Stimulated activated naive CD8-positive, alpha-beta T cell treated with anti-CD3 and anti-CD28 coated beads, Interleukin-15, Interleukin-2, amounts not matched to agents 100 U/mL and 50 U/mL, for 24 hours (primary cell): ENCODE measurements at places on chromosomes 1 and 21.

DNA sequence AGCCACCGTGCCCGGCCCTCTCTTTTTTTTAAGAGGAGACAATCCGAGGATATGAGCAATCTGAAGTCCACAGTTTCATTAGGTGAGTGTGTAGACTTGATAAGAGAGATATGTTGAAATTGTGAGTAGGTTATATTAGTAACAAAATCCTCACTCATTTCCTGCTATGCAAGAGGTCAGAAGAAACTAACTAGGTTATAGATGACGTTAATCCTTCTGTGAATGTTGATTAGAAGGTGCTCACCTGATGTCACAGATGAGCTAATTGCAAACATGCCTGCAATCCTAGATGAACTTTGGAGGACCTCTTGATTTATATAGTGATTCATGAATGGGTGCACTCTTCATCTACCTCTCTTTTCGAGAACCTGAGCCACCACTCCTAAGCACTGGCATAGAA is 29.3 kb downstream of the NTMT2 start:
- DNase-seq = no peak

- DNase-seq = no peak
Observed at GRCh38 chr21:41480086-41480690, 27.8 kb downstream of the TMPRSS2 start.

DNA sequence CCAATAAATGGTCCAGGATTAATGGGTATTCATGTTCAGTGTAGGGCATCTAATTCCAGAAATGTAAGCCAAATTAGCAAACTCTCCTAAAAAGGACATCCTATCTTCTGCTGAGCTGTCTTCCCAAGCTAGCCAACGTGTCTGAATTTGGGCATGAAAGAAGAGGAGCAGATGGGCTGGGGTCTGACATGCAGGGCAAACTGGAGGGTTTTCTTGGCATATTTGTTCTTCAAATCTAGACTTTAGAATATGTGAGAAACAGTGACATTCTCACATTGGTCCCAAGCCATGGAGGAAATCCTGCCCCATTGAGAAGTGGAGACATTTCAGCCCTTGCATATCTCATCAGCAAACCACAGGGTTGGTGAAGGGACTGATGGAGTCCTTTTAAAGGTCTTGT is 67.2 kb downstream of the LRIG2 start:
- no peak for DNase-seq

GRCh38 chr1:107315652-107316051 is 174.8 kb downstream of the NTNG1 start:
- no peak for DNase-seq

GRCh38 chr1:6473974-6474814 is 8.2 kb upstream of the TNFRSF25 start:
- DNase-seq = no peak

DNA sequence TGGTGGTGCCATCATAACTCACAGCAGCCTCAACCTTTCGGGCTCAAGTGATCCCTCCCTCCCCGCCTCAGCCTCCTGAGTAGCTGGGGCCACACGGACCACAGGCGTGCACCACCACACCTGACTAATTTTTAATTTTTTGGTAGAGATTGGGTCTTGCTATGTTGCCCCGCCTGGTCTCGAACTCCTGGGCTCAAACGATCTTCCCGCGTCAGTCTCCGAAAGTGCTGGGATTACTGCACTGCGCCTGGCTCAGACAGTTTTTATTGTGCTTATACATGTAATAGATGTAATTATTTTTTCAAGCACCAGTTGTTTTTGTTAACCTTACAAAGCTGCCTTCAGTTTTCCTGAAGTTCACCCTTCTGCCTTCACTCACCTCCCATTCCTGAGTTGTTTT is 38.0 kb upstream of the HMGN1 start:
- no peak for DNase-seq

DNA sequence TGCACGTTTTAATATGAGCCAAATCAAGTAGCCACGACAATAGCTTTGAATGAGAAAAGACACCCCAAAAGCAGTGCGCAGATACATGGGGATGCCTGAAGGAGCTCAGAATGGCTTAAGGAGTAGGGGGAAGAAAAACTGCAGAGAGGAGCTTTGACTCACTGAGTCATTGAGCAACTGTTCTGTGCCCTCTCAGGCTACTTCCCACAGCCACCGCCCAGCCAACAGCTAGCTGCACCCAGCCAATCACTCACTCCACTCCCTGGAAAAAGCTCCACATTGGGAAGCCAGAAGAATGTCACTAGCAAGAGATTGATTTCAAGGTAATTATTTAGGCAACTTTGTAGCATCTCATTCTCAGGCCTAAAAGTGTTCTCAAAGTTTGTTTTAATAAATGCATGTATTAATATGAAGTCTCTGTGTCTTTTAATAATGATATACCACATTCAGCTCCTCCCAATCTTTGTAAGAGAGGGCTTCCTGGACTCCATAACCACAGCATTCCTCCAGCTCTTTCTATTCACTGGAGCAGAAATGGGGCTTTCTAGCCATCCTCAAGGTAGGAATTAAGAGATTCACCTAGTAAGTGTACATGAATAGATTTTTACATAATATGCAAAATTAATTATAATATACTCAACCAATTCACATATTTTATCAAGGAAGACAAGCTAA is 16.8 kb downstream of the DUSP10 start:
- DNase-seq = no peak

DNA sequence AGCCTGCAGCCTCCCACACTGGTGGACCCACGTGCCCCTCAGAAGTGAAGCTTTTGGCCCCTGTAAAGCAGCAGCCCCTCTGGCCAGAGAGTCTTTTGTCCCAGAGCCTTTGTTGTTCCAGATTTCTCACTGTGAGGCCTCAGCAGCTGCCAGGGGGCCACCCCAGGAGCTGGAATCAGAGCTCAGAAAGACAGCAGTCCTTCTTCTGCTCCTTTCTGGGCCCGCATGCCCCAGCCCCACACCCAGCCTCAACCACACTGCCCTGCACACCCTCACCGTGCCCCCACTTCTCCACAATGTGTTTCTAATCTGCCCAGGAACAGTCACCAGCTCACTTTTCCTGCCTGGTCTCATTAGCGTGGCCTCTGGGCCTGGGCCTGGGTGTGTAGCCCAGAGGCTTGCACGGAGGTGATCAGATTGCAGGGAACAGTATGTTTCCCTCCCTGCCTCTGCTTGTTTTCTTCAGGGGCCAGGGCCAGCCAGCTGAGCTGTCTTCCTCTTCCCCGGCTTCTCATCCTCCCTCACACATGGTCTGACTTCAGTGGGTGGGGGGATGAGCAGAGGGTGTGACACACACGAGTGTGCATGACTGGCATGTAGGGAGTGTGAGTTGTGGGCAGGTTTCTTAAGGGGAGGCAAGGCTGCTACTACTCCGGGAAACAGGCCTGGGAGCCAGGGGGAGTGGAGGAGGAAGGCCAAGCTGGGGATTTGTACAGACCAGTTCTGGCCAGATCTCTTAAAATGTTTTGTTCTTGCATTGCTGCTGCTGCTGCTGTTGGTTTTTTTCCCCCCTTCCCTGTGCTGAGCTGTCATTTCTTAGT is 82.5 kb upstream of the ZNF648 start:
- no peak for DNase-seq

GRCh38 chr1:225146478-225146877 is 217.0 kb downstream of the DNAH14 start:
- DNase-seq = no peak

- DNase-seq = no peak
Observed at GRCh38 chr21:22725436-22725835, 1727.2 kb downstream of the NCAM2 start.

DNA sequence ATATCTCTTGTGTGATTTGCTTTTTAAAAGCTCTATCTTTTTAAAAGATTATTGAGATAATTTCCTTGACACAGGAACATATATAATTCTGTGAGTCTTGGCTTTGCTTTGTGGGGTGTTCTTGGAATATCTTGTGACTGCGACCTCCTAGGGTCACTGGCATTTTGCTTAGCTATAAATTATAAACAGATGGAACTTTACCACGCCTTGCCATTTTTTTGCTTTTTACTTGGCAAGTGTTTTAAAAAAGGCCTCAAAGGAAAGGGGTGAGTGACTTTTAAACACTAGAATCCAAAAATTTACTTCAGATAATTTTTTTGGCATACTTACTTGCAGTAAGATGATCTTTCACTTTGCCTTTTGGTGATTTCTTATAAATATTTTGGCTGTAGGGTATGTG is 43.6 kb downstream of the ALG6 start:
- DNase-seq = no peak

GRCh38 chr1:18569811-18570545 is 60.7 kb upstream of the PAX7 start:
- no peak for DNase-seq

- DNase-seq = no peak
Observed at GRCh38 chr1:23102289-23102688, 66.4 kb downstream of the LUZP1 start.

GRCh38 chr21:46457801-46458314 is 833 bp upstream of the DIP2A start:
- DNase-seq = peak; percentile 54

GRCh38 chr1:218164930-218165700 is 120.0 kb upstream of the RRP15 start:
- DNase-seq = peak; percentile 10

- DNase-seq = no peak
Observed at GRCh38 chr1:229699613-229700267, 73.7 kb downstream of the URB2 start.

DNA sequence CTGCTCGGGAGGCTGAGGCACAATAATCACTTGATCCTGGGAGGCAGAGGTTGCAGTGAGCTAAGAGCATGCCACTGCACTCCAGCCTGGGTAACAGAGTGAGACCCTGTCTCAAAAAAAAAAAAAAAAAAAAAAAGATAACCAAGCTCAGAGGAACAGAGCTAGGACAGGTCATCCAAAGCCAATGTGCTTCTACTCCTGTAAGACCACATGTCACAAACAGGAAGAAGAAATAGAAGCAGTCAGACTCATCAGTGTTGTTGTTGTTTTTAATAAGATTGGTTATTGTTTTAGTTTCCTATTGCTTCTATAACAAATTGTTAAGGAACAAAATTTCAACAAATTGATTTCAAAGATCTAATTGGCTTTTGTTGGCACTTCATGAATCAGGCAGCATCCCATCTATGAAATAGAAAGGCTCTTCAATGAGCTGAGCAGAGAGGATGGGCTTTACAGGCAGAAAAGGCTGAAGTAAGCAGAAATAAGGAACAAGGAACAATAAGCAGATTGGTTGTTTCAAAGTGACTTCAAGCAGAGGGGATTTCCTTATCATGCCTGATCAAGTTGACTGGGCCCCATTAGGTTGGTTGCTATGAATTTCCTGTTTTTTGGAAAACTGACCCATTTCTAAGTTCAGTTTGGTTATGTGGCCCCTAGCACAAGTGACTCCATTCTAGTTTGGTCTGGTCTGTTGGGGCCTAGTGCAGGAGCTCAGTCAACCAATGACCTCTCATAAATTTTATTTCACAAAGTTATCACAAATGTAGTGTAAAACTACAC is 6.0 kb upstream of the AKNAD1 start:
- DNase-seq = no peak

GRCh38 chr1:23422241-23422877 is 2.2 kb downstream of the TCEA3 start:
- peak; percentile 42 for DNase-seq

DNA sequence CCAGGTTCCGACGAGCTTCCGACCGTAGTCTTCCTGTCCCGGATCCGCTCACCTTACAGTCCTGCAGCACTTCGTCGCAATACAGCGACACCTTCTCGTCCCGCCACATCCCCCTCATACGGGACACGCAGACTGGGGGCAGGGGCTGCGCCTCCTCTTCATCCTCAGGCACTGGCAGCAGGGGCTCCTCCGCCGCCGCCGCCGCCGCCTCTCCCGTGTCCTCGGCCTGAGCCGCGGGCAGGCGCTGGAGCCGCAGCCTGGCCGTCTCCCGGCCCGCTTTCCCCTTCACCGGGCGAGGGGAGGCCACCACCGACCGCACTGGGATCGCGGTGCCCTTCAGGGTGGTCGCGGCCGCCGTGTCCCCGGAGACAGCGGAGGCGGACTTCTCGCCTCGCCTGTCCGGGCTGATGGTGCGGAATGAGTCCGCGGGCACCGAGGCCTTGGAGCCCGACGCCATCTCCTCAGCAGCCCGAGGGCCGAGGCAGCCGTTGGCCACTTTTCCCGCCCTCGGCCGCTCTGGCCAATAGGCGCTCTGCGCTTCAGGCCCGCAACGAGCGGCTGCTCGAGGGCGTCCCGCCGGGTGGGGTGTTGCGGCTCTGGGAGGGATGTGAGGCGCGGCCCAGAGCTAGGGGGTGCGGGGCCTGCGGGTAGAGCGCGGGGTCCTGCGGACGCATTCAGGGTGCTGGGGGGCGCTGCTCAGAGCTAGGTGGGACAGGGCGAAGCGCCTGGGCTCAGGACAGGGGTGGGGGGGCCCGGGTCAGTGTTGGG is at the start of gene SHCBP1L:
Gene SHCBP1L (minus strand): TSS at position 490 of the 768 bp plus-strand sequence. CDS start 33 bp downstream, at position 457.
- DNase-seq = no peak

DNA sequence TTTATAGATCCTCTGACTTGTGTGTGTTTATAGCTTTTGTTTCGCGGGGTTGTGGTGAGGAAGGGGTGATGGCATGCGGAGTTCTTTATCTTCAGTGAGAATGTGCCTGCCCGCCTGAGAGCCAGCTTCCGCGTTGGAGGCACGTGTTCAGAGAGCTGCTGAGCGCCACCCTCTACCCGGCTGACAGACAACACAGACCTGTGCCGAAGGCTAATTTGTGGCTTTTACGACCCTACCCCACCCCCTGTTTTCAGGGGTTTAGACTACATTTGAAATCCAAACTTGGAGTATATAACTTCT is 14.4 kb upstream of the CD101 start:
- DNase-seq = peak; percentile 65

- DNase-seq = no peak
Observed at GRCh38 chr1:29900712-29901111, 664.4 kb downstream of the PTPRU start.

DNA sequence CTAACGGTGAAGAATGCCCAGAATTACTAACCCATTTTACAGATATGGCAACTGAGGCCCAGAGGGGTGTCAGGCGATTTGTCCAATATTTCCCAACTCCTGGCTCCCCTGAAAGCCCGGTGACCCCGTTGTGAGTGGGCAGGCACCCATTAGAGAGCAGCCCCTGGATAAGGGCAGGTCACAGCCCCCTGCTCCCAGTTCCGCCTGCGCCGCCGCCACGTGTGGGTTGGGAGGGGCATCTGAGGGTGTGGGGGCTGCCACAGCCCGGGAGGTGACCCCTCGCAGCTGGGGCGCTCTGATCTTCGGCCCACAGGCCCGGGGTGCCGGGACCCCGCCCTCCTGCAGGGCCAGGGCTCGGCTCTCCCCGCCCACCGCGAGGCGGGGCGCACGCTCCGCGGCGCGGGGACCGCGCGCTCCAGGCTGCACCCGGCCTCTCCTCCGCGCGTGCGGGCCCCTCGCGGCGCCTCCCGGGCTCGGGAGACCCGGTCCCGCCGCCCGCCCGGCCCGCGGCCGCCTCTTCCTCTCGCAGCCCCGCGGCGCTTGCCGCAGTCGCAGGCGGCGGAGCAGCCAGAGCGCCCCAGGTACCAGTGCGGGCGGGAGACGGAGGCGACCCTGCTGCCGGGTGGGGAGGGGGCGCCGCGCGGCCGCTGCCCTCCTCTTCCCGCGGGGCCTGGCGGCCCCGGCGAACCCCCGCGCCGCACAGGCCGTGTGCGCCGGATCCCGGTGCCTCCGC is at the start of gene HTR6:
Gene HTR6 (plus strand): TSS at position 423 of the 733 bp plus-strand sequence. CDS start 879 bp downstream, outside the sequence.
- DNase-seq = peak; percentile 34

DNA sequence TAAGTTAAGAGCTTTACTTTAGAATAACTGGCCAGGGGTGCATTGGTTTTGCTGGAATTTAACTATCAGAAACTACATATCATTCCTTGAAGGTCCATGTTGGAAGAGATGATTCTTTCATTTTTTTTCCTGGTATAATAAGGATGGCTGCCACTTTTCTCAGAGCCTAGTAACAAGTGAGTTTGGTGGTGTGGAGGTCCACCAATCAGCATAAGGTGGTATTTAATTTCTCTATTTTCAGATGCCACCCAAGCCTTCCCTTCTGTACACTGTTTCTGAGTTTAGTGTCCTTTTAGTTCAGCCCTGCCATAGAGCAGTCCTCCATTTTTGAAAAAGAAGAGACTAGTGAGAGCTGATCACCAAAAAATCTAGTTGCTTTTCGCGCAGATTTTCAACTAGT is 386.3 kb downstream of the USP25 start:
- DNase-seq = no peak
